ENCODE measurements at places on chromosomes 7 and 10.
A peak's percentile ranks its signal among the peaks of the same experiment; 100 is the strongest.

- DNase-seq = no peak
These were observed 4.6 kb downstream of the CCDC136 start for GRCh38 chr7:128796327-128796726.

GRCh38 chr10:35347121-35347562, 10.8 kb downstream of the CCNY start:
- DNase-seq = no peak

DNA sequence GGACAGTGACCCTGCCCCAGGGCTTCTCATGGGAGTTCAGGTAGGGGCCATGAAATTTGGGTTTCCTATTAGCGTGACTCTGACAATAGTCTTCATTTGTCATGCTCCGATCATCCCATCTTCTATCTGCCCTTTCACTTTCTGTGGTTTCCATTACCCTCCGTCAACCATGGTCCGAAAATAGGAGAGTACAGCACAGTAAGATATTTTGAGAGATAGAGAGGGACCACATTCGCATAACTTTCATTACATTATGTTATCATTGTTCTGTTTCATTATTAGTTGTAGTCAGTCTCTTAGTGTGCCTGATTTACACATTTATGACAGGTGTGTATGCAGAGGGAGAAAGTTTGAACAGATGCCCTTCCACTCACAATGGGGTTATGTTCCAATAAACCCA, 649.2 kb downstream of the SDK1 start:
- DNase-seq = no peak

DNA sequence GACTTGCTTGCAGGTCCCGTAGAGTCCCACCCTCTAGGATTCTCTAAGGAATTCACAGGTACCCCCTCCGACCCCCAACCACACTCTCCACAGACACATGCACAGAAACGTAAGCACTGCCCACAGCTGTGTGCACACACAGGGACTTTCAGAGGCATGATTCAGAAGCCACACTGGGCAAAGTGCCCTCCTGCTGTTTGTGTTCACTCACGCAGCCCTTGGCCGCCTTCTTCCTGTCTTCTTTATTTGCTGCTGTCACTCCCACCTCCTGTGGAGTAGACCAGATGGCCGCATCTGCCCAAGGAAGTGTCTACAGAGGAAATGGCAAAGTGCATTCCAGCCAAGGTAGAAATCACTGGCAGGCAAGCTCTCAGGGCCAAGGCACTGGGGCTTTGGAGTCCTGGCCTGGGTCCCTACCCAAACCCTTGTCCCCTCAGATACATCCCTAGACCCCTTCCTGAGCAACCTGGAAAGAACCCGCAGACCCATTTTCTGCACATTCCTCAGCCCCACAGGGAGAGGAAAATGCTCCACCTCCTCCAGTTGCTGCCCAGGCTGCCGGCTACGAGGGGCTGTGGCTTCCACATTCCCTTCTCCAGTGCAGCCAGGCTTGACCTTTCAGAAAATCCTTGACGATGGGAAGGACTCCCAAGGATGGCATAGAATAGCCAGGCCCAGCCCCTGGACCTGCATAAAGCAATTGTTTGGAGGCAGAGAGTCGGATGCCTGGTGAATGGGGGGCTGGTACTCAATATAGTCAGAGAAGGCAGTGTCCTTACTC, 21.6 kb upstream of the GIMAP8 start:
- DNase-seq = peak; percentile 73

- DNase-seq = no peak
These were observed 93.5 kb downstream of the UPF2 start for GRCh38 chr10:11949152-11949551.

DNA sequence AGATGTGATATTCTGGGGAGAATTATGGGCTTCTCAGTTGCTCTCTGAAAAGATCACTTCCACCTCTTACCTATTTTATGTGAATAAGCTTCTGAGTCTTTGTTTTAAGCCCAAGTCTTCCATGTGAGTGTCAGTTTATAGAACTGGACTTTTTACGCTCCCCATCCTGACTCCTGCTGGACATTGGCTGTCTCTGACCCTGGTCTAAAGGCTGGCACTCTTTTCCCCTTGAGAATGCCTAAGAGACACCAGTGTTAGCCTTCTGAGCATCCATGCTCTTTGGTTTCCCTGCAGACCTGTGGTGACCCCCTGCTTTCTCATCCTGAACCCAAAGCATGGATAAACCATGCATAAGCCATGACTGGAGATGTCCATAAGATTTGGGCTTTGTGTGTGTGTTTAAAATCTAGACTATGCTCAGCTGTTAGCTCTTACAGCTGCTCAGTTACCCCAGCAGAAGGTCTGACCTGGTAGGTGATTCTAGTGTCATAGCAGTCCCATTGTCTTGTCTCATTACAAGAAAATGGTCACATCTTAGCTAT, 148.6 kb upstream of the IMMP2L start:
- DNase-seq = no peak

DNA sequence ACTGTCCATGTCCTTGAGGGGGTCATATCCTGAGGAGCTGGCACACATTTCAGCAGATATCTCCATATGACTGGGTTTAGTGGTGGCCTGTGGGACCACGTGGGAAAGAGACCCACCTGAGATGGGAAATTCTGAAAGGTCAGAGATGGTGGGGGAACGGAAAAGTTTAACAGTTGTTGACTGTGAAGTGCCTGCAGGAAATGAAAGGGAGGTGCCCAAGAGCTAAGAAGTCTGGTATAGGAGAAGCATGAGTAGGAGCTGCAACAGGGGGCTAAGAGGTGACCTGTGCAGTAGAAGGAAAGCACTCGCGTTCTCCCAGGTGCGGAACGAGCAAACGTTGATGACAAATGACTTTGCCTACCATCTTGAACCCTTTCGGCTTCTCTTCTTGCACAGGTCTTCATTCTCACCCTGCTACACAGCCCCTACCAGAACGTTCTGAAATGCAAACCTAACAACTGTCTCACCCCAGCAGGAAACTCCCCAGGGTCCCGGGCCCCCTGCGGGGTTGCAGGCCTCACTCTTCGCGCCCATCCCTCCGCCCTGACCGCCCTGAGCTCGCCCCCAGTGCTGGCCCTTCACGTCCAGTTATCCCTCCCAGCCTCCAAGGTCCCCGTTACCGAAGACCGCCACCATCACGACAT, 9.8 kb upstream of the FXYD4 start:
- DNase-seq = no peak

GRCh38 chr10:69248117-69248730, 28.1 kb downstream of the HKDC1 start:
- DNase-seq = no peak

- DNase-seq = no peak
These were observed 221.9 kb upstream of the INHBA start for GRCh38 chr7:41924796-41925195.

DNA sequence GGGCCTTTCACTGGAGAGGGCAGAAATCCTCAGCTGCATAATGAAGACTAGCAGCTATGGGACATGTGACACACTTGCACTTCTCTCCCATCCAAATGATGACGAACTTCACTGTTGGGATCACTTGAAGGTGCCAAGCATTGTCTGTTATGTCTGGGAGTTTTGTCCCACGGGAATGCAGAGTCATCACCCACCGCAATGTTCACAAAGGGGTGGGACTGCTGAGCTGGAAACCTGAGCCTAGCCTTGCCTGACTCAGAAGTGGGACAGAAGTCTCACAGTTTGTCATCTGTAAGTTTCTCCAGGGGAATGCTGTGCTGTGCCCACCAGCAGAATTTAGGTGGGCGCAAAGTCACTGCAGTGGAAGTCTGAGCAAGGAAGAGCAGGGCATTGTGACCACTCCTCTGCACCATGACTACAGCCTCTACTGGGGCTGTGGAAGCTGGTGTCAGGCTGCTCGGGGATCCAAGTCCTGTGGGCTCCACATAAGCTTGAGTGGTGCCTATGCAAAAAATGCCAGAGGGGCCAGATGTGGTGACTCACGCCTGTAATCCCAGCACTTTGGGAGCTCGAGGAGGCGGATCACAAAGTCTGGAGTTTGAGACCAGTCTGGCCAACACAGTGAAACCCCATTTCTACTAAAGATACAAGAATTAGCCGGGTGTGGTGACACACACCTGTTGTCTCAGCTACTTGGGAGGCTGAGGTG, 472.0 kb upstream of the CNTNAP2 start:
- no peak for DNase-seq

- DNase-seq = no peak
These were observed 21.1 kb downstream of the PON1 start for GRCh38 chr7:95303013-95303905.

- no peak for DNase-seq
These were observed 393.0 kb downstream of the MAGI2 start for GRCh38 chr7:79060498-79060897.

- DNase-seq = no peak
These were observed 98.1 kb upstream of the DOCK1 start for GRCh38 chr10:126806991-126807702.

- no peak for DNase-seq
These were observed 7.7 kb downstream of the SH2D4B start for GRCh38 chr10:80545258-80545881.

GRCh38 chr10:118246332-118247295, 95.5 kb downstream of the FAM204A start:
- DNase-seq = no peak

DNA sequence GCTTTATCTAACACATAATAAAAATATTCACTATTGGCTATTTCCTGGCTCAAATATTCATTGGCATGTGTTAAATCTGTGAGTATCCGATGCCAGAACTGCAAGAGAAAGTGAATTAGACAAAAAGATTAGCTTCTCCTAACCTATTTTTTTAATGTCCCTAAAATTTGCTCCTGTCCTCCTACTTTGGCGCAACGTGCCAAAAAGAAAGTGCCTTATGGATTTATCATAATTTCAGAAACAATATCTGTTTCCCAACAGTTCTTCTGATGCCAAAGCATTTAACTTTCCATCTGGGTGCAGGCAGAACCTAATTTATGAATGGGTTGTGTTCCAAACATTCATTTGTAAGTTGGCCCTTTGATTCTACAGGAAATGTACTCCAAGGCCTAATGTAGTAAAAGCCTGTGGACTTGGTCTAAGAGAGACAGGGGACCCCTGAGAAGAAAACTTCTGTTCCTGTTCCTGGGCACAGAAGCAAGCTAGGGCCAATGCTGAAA, 15.4 kb downstream of the PIP4K2A start:
- DNase-seq = no peak

DNA sequence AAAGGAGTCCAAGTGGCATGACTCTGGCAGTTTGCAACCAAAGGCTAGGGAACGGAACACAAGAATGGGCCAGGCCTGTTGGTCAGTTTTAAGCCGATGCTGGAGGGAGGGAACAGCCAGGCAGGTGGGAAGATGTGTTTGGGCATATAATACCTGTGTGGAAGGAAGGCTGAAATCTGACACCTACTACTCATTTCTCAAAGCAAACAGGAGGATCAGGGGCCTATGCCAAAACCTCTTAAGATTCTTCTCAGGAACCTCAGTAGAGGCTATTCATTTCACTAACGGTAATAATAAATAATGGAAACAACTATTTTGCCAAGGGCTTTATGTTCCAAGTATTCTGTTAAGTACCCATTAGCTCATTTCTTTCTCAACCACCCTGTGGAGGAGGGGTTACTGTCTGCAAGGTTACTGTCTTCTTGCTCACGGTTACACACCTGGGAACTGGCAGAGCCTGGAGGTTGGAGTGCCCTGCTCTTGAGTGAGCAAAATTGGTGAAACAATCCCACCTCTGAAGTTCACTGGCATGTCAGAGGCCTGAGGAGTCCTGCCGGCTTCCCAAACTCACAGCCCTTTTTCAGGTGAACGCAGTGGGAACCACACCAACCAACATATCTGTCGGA, 35.5 kb downstream of the GOT1 start:
- DNase-seq = peak; percentile 19

GRCh38 chr10:125624800-125625199, 58.2 kb downstream of the TEX36 start:
- DNase-seq = no peak

- no peak for DNase-seq
These were observed 1025.0 kb upstream of the CELF2 start for GRCh38 chr10:9992661-9993060.

DNA sequence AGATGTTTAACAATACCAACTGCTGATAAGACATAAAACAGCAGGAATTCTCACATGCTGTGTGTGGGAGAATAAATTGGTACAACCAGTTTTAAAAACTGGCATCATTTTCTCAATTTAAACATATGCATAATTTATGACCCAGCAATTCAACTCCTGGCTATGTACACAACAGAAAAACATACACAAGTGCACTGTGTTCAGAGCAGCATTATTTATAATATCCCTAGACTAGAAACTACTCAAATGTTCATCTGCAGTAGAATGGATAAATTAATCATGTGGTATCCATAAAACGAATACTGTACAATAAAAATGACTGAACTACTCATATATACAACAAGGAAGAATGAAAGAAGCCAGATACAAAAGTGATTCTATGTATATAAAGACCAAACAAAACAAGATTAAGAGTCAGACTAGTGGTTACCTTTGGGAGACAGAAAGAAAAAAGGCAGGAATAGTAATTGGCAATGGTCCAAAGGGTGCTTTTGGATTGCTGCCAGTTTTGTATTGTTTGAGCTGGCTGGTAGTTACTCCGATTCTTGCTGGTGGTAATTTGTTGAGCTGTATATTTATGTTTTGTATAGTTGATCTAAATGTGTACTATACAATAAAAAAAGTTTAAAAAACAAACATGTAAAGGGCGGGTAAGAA, 306.0 kb downstream of the TFEC start:
- DNase-seq = peak; percentile 82

- DNase-seq = no peak
These were observed 1.3 kb downstream of the OGA start for GRCh38 chr10:101816913-101817336.
